Large intestine (tissue), 12 donors: ENCODE measurements at places on chromosomes 4 and X.
A peak's percentile ranks its signal among the peaks of the same experiment; 100 is the strongest.

GRCh38 chr4:17092736-17093437 is 194.4 kb upstream of the LDB2 start:
- no peak for DNase-seq

GRCh38 chr4:36676139-36677050 is 395.0 kb downstream of the DTHD1 start:
- DNase-seq = peak; percentile 4

DNA sequence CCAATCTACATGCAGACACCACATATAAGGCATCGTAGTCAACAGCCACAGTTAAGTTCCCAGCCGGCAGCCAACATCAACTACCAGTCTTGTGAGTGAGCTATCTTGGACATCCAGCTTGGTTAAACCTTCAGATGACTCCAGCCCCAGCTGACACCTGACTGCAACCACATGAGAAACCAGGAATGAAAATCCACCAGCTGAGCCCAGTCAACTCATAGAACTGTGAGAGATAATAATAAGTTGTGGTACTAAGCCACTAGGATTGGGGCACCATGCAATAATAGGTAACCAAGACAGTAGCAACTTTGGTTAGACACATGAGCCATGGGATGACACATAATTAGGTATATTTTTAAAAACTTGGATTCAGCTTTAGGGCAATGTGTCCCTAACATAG is 188.1 kb upstream of the BCOR start:
- no peak for DNase-seq

GRCh38 chr4:131366714-131367113 is 1782.4 kb upstream of the PCDH10 start:
- DNase-seq = peak; percentile 3

- DNase-seq = no peak
Observed at GRCh38 chr4:41215969-41216293, 1.6 kb upstream of the APBB2 start.

DNA sequence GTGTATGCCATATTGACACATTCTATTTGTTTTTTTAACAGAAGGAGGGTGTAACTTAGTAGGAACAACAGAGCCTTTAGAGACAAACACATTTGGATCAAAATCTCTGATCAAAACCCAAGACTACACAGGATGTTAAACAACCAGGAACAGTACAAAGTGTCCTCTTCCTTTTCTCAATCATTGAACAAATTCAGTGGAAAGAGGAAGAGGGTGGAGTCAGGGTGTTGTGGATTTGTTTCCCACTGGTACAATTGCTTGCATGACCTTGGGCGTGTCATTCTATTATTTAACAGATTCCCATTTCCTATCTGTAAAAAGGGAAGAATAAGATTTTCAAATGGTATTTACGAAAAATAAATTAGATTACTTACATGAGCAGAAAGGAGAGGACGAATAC is 1162.8 kb upstream of the PRKX start:
- DNase-seq = no peak
